ENCODE measurements at places on chromosomes 5 and 9. TPM values are rescaled to one million over a fixed set of nuclear protein-coding genes. Genes with fewer than 3 reads are reported as not detected.

DNA sequence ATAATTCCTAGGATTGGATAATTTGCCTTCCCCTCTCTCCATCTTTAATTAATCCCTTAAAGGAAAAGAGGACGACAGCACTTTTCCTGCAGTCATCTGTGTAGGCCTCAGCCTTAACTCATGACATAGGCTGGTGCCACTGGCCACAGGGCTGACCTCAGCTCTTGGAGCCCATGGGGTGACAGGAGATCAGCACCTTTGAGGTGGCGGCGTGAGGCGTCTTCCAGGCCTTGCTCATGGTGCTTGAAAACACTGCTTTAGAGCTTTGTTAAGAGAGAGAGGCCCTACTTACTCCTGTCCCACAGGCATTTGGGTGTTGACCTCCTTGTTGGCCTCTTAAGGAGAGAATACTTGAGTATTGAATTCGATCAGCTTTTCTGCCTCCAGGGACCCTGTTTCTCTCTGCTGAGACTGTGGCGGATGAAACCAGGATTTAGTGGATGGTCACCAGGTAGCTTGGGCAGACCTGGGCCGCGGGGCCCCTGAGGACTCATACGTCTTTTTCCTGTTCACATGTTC is 23.4 kb downstream of the TENT4A start:
- no peak for ATAC-seq

The NR5A1 gene
- 0.41 TPM for total RNA-seq

The MOB3B gene
- total RNA-seq = 5.1 TPM

The SLC36A2 gene
- total RNA-seq = not detected

GRCh38 chr9:92983984-92984589 is 36.8 kb downstream of the FGD3 start:
- ATAC-seq = no peak

Measured in motor neuron (in vitro differentiated cells).